ENCODE measurements at places on chromosomes 5 and 9.

- DNase-seq = no peak
These were observed 214.5 kb downstream of the TMEM167A start for GRCh38 chr5:82862711-82863110.

DNA sequence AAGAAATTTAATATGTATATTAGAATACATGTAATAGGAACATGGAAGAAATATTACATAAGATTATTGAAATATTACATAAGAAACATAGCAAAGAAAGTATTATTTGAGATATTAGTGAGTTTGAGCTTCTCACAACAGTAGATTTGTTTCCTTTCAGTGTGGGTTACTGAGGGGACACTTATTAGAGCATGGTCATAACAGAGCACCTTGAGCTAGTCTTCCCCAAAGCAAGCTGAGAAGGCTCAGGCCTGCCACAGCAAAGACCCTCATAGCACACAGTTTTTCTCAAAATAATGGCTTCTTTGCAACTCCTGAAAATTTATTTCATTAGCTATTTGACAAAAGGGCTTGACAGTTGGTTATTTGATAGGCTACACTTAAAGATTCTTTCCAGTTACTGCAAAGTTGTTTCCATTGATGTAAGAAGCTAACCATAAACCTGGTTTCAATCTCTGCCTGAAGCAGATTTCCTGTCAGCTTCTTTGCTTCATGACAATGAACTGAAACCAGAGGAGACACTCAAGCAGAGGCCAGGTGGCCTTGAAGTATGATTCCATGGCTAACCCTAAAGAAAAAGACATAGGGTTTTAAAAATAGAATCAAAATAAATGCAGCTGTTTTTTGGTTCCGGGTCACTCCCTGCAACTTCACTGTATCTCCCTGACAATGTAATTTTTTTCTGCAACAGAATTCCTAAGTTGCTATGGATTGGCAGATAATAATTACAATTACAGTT, 68.6 kb downstream of the ERMP1 start:
- no peak for DNase-seq

DNA sequence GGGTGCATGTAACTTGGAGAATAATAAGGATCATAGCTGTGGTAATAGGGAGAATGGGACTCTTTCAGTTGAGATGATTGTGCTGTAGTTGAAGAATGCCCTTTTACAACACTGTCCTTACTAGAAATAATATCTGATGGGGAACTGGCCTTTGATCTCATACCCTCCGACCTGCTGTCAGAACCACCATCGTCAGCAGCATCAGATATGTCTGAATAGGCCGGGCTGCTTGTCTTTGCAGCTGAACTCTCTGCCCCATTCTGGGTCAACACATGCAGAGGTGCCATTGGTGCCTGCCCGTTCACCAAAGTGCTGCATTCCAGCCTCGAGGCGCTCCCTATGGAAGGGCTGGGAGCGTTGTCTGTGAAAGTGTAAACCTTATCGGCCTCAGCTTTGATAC, 99.1 kb downstream of the ZNF608 start:
- no peak for DNase-seq

GRCh38 chr5:82551192-82551591, 273.0 kb upstream of the RPS23 start:
- DNase-seq = no peak

DNA sequence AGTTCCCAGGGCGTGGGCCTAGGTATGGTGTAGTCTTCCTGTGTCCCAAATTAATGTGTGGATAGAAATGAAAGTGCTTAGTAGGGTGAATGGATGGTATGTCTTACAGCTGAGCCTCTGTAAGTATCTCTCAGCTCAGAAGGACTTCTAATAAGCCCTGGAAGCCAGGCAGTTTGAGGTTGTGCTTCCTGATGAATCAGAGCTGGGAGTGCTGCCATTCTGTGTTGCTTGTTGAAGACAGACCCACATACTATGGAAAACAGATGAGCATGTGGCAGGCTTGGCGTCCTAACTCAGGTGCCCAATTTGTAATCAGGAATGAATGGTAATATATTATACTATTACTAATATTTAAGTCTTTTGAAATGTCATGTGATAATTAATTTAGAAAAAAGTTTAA, 69.8 kb downstream of the CMYA5 start:
- no peak for DNase-seq
